HepG2 (cell line): ENCODE measurements at places on chromosomes 7 and 10. TPM values are rescaled to one million over a fixed set of nuclear protein-coding genes. Genes with fewer than 3 reads are reported as not detected.

GRCh38 chr7:132943645-132944044 lies 138.2 kb downstream of the CHCHD3 start:
- DNase-seq = no peak

The TAF5 gene
- 2.6 and 3.8 TPM in 2 replicates for polyA plus RNA-seq

GRCh38 chr10:35691522-35692236 lies 49.6 kb upstream of the FZD8 start:
- DNase-seq = no peak

DNA sequence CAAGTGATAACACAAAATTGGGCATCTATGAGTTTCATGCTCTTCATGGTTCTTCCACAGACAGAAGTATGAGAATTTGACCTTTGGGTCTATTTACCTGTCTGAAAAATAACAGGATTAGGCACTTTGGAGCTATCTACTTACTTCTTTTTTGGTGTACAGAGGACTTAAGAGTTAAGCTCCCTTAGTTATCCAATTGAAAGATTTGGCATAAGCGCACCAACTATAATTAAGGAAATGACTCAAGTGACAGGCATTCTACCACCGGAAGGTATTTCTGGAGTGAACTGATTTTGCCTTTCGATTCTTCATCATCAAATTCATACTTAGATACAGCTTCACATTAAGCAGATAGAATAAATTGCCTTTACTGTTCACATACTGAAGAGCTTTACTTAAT lies 43.9 kb downstream of the IFIT5 start:
- DNase-seq = no peak

DNA sequence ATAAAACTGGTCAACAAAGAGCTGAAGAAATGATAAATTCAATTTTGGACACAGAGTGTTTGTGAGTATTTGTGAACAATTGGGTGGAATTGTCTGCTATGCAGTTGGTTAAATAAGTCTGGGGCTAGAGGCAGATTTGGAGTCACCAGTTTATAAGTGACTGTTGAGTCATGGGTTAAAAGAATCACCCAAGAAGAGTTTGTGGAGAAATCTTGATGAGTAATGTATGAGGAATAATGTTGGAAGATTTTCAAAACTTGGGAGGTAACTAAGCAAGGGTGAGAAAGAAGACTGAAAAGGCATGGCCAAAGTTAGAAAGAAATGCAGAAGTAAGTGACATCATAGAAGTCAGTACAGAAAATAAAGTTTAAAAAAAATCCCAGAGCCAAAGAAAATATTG lies 750.7 kb downstream of the MAGI2 start:
- no peak for DNase-seq

- DNase-seq = no peak
These were observed 79.8 kb upstream of the NME8 start for GRCh38 chr7:37768611-37769010.
